A673 (cell line): ENCODE measurements at places on chromosomes 4 and X.

- DNase-seq, result no peak
Measured at GRCh38 chrX:12245650-12246645, 107.7 kb downstream of the FRMPD4 start.

DNA sequence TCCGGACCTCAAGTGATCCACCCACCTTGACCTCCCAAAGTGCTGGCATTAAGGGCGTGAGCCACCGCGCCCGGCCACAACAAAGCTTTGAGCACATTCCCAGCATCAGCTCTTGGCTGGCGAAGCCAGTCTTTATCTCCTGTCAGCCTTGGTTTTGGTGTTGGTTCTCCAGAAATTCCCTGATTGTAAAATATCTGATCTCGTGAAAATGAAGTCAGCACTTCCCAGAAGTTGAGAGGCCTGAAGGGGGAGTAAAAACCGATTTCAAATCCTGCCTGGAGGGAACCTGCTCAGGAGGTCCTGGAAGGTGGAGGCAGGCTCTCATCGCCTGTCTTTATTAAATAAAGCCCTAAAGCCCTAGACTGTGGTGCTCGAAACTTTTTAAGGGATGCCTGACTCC lies 33.6 kb downstream of the PTTG2 start:
- no peak for DNase-seq

DNA sequence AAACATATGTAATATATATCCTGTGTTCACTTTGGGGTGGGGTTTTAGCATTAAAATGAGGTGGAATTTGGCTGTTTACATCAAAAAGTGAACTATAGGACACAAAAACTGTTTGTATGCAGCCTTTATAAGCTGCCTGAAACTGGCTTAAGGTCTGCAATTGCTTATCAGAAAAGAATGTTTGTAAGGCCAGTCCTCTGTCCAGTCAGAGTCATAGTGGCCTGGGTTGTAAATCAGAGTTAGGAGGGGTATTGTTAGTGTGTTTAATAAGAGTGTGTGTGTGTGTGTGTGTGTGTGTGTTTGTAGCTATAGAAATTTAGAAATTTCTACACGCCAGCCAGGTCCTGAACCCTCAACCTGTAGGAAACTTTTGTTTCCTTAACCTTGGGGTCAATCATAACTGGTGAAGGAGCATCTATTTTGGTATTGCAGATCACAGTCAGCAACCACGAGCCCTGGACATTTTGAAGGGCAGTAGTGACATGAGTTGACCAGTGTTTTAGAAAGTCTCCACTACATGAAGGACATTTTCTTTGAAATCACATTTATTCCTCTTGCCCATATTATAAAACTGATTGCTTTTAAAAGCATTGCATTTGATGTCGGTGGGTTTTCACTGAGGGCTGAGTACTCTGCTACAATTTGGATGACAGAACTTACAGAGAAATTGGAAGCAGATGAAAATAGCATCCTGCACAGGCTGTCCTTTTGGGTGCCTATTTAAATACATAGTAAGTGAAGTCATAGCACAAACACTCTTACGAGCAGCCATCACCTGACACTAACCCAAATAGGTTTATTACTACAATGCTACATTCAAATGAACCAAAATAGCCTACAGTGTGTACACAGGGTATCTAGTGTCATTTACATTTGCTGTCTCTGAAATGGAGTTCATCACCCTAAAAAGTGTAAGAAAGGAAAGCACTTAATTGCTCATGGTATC lies 11.2 kb upstream of the TMEM154 start:
- DNase-seq, result no peak

DNA sequence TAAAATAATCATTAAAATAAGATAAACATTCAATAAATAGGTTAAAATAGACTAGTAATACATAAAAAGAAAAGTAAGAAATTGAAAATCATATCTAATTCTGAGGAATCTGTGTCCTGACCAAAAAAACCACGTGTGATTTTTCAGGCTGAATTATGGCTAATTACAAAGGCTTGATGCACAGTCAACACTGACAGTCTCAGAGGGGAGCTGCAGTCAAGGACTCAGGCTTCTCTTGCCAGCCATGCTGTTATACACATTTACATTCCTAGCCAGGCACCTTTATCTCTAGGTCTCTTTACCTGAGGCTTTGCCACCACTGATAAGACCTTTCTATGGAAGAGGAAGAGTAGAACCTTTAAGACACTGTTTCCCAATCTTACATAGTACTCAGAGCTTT lies 1737.7 kb upstream of the PCDH10 start:
- no peak for DNase-seq
